GM12892 (cell line): ENCODE measurements at places on chromosomes 6 and 20.

GRCh38 chr20:50789968-50790650 is 4.8 kb upstream of the BCAS4 start:
- no peak for DNase-seq

GRCh38 chr6:97361286-97361685 is 78.3 kb upstream of the MMS22L start:
- no peak for DNase-seq

DNA sequence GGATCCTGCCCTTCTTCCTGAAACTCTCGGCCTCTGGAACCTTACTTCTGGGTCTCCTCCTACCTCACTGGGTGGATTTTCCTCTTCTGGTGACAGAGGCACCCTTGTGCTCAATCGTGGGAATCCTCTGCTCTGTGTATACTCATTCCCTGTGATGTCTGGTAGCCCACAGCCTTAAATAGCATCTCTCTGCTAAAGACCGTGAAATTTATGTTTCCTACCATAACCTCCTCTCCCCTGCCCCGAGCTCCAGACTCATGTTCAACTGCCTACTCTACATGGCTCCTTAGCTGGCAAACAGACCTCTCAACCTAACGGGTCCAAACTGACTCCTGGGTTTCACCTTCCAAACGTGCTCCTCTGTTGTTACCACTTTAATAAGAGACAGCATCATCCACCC is 9.9 kb downstream of the MMP9 start:
- DNase-seq: no peak

GRCh38 chr6:82570083-82570482 is 206.5 kb downstream of the TPBG start:
- DNase-seq: no peak

DNA sequence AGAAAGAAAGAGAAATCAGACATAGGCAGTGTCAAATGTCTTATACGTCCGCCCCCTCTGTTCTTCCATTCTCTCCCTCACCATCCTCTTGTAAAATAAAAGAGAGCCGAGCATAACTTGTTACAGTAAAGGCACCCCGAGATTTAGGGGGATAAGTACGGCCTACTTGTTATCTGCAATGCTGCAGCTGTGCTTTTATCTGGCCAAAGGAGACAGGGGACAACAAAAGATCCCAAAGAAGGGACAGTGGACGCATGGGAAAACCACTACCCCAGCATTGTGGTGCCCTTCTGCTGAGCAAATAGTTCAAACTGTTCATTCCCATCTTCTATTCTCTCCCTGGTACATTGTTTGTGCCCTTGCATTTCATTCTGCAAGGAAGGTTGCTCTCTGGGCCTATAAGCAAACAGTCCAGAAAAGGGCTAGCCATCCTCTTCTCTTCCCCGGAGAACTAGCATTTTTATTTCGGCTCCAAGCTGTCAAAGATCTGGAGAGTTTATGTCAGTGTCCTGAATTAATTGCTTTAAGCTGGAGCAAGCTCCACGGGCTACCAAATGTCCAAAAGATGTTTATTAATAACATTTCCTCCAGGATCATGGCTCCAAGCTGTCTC is 22.3 kb downstream of the FOXA2 start:
- no peak for DNase-seq

DNA sequence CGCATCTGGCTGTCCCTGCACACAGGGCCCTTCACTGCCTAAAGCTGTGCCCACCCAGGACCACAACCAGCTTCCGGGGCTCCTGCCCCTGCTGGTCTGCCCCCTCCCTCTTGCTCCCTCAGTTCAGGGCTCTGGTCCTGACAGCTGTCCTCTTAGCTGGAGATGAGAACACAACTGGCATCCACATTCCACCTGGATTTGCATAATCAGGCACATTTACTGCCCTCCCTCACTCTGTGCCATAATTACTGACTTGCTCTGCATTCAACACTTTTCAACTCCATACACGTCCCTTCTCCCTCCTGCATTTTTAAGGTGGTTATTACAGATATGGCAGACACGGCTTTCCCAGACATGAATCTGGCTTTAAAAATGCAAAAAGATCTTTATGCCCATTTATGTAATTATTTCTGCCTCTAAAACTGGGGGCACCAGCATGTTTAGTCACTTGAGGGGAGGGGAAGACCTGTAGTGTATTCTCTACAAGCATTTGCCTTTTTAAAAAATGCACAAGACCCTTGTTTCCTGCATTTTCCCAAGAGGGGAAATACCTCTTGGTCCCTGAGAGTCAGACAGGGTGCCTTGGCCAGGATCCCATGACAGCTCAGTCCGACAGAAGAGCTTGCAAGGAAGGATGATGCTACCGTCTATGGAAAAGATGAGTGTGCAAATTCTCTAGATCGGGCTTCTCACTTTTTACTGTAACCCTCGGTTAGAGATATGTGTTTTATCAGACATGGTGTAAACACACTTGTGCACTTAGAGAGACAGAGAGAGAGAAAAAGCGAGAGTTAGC is 401.8 kb downstream of the PREX1 start:
- no peak for DNase-seq

- DNase-seq: no peak
These were observed 103.2 kb downstream of the TOX2 start for GRCh38 chr20:44017905-44018258.

- DNase-seq: no peak
These were observed 2.7 kb downstream of the EYA4 start for GRCh38 chr6:133243723-133244305.

DNA sequence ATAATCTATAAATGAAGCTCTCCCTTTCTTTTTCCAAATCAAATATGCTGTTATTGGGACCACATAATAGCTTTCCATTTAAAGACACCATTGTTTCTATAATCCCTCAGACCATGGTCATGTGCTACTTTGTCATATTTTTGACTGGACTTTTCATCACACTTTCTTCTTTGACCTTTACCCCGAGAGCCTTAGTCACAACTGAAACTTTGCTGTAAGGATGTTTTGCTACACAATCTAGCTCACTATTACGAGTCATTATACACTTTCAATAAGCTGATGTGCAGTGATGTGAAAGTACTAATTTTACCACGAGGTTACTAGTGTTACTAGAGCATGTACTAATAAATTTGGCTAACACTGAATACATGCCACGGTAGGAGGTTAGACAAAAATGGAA is 367.2 kb upstream of the RUNX2 start:
- DNase-seq: no peak
